ENCODE measurements at places on chromosomes 12 and 14. TPM values are rescaled to one million over a fixed set of nuclear protein-coding genes. Genes with fewer than 3 reads are reported as not detected.

DNA sequence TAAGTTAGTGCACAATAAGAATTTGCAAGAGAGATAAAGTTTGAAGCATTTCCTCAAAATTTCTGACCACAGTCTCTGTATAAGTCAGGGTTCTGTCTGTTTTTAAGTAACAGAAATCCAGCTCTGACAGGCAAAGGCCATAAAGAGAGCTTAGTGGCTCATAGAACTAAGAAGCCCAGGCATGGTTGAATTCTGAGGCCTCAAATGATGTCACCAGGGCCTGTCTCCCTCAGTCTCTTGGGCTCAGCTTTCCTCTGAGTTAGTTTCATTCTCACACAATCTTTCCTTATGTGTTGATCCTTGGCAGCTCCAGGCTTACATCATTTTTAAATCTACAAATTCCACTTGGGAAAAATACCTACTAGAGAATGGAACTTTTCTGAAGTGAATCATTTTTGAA is 173.4 kb upstream of the ATP2B1 start:
- no peaks in the 10 kb centered on the region for H3K36me3 ChIP-seq
- no peaks in the 10 kb centered on the region for H3K4me1 ChIP-seq
- no peak overlapping the region for H3K4me3 ChIP-seq
- no peak for DNase-seq
- H3K27ac ChIP-seq = no peak overlapping the region

- H3K4me3 ChIP-seq = no peak overlapping the region
- H3K27ac ChIP-seq = no peak overlapping the region
- H3K4me1 ChIP-seq = no peaks in the 10 kb centered on the region
These were observed 973.2 kb downstream of the AACS start for GRCh38 chr12:126038434-126038833.

DNA sequence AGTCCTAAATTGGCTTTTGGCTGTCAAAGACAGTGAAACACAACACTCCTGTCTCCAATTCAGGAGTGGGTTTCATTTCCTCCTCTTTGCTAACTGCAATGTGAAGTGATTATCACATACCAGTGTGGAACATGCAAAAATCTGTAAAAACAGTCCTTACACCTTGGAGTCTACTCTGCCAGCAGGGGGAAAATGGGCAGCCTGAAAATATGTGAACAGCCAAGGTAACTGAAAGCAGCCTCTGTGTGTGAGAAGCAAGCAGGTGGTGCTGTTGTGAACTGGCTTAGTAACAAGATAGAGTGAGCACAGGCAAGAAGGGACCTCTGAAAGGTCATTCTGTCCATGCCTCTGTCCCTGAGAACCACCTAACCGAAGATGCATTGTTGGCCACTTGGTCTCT is 6.0 kb downstream of the PRMT8 start:
- no peaks in the 10 kb centered on the region for H3K27me3 ChIP-seq
- no peak overlapping the region for H3K4me3 ChIP-seq
- no peak overlapping the region for H3K27ac ChIP-seq
- H3K36me3 ChIP-seq = no peaks in the 10 kb centered on the region
- peaks cover 21% of the 10 kb centered on the region for H3K4me1 ChIP-seq

DNA sequence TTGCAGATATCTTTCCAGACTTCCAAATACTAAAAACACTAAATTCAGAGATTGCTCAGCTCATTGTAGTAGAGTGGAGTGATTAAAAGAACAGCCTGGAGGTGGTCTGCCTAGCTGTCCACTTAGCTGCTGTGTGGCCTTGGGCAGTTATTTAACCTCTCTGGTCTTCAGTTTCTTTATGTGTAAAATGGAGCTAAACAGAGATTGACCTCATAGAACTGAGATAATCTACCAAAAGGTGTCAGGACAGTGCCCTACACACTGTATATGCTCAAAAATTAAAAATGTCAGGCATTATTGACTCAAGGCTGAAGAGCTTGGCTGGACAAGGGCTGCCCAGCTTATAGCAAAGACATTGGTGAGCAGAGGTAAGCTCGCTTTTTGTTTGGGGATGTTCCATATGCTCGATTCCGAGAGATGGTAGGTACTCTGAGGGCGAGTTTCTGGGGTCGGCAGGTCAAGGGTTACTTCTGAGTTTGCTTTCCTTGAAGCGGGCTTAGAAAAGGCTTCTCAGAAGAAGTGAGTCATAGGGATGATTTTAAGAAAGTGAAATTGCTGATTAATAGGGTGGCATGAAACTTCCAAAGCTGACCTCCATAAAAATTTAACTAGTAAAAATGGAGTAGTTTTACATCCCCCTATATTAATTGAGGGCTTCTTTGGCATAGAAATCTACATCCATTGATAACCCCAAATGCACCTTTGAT is 107.5 kb downstream of the GPATCH2L start:
- no peaks in the 10 kb centered on the region for H3K27me3 ChIP-seq
- peaks cover 9% of the 10 kb centered on the region for H3K4me1 ChIP-seq
- H3K27ac ChIP-seq = no peak overlapping the region
- DNase-seq = no peak

- H3K36me3 ChIP-seq = no peaks in the 10 kb centered on the region
- H3K4me1 ChIP-seq = no peaks in the 10 kb centered on the region
- H3K27ac ChIP-seq = no peak overlapping the region
These were observed 82.1 kb upstream of the CAPRIN2 start for GRCh38 chr12:30836656-30837445.

NELL2 gene
- 0.75 TPM for total RNA-seq

GRCh38 chr12:56129942-56130495 is 2.0 kb downstream of the ESYT1 start:
- H3K4me3 ChIP-seq = peak overlapping the region; percentile 81
- no peak for DNase-seq
- peak overlapping the region; percentile 90 for H3K27ac ChIP-seq
- peaks cover 28% of the 10 kb centered on the region for H3K4me1 ChIP-seq

Data from heart right ventricle (tissue), 16 donors.